ENCODE measurements at places on chromosomes 5 and 9.
A peak's percentile ranks its signal among the peaks of the same experiment; 100 is the strongest.

DNA sequence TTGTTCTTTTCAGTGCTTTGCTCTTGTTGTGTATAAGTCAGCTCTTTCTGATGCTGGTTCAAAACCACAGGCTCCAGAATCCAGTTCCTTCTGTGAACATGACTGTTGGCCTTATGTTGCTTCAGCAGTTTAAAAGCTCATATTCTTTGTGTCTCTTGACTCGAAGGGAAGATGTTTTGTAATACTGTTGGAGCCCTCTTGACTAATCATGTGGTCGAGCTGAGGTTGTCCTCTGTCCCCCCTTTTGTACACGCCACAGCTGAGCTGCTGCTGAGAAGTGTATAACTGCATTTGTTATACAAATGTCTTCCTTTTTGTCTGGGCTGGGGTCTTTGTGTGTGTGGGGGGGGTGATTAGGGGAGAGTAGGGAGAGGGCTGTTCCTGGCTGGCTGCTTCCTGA is 35.8 kb downstream of the SLC36A1 start:
- no peak for DNase-seq

- DNase-seq = peak; percentile 43
Measured at GRCh38 chr9:122005597-122005996, 87.5 kb downstream of the TTLL11 start.

- DNase-seq = no peak
Measured at GRCh38 chr9:89678396-89679015, 73.7 kb downstream of the GADD45G start.

DNA sequence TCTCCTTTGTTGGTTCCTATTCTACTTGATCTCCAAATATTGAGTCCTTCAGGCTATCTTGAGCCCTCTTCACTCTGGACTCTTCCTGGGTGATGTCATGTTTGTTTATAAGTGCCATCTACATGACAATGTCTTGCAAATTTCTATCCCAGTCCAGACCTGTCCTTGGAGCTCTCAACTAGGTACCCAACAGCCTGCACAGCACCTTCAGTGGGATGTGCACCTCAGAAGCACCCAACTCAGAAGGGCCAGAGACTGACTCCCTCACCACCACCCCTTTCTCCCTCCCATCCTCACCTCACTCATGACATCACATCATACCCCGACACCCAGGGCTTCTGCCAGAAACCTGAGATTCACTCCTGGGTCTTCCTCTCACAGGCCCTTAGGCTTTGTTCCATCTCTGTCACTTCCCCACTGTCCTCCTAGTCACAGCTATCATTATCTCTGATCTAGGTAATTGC is 14.4 kb downstream of the TXN start:
- DNase-seq = no peak

DNA sequence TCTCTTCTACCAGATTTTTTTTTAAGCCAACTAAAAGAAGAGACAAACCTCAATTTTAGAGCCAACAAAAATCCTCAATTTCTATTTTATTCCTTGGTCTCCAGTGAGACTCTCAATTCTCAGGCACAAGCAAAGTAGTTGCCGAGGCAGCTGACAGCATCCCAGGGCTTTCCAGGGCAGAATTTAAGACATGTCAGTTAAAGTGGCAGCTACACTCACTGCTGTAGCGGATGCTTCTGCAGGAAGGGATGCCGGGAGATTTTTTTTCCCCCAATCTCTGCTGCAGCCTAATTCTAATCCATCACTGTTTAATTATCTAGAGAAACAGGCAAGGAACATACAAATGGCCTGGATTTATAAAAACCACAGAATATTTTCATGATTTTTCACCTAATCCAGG is 57.0 kb downstream of the TTC39B start:
- DNase-seq = no peak

GRCh38 chr5:167694325-167695147 is 596.9 kb upstream of the WWC1 start:
- DNase-seq = peak; percentile 52

DNA sequence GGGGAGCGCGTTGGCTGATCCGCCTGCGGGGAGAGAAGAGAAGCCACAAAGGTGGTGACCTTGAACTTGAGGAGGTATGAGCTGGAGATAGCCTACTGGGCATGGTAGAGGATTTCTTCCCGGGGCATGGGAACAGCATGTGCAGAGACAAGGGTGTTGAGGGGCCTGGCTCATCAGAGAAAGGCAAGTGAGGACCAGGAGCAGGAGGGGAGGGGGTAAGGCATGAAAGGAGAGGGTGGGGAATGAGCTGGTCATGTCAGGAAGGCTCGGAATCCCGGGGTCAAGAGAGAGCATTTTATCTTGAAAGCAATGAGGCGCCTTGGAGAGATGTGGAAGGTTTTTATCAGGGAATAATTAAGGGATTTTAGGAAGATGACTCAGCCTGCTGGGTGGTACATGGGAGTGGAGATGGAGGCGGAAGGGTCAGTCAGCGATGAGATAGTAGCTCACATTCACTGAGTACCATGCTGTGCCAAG is 121.1 kb downstream of the LHX2 start:
- no peak for DNase-seq

- DNase-seq = no peak
Measured at GRCh38 chr5:137715456-137715855, 20.4 kb downstream of the KLHL3 start.

DNA sequence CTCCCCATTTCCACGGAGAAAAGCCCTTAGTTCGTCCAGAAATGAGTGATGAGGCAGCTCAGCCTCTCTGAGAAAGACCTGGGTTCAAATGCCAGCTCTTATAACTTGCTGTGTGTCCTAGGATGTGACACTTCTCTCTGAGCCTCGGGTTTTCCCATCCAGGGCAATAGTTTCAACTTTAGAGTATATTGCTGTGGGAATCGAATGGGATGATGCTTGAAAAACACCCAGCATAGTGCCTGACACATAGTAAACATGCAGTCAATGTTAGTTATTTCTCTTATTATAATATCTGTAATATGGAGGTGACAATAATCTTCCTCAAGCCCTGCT is 430 bp upstream of the MAPKAP1 start:
- DNase-seq = no peak

GRCh38 chr5:143752165-143752850 is 59.7 kb upstream of the HMHB1 start:
- DNase-seq = no peak

DNA sequence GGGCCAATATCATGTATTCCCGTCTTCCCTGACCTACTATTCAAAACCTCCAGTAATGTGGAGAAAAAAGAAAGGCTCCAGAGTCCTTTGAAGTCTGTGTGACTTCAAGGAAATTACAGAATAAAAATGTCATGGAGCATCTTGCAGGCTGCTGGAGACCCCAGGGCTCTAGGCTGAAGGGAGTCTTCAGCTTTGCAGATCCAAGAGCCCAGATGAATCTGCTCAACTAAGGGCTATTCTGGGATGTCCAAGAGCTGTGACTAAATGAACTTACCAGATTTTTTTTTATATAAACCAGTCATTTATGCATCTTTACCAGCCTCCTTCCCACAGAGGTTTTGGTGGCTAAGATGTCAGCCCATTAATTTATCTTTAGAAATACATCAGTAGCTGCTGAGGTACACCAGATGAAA is 167.3 kb downstream of the MUSK start:
- no peak for DNase-seq

GRCh38 chr9:33124751-33125381 is 42.3 kb downstream of the B4GALT1 start:
- no peak for DNase-seq

DNA sequence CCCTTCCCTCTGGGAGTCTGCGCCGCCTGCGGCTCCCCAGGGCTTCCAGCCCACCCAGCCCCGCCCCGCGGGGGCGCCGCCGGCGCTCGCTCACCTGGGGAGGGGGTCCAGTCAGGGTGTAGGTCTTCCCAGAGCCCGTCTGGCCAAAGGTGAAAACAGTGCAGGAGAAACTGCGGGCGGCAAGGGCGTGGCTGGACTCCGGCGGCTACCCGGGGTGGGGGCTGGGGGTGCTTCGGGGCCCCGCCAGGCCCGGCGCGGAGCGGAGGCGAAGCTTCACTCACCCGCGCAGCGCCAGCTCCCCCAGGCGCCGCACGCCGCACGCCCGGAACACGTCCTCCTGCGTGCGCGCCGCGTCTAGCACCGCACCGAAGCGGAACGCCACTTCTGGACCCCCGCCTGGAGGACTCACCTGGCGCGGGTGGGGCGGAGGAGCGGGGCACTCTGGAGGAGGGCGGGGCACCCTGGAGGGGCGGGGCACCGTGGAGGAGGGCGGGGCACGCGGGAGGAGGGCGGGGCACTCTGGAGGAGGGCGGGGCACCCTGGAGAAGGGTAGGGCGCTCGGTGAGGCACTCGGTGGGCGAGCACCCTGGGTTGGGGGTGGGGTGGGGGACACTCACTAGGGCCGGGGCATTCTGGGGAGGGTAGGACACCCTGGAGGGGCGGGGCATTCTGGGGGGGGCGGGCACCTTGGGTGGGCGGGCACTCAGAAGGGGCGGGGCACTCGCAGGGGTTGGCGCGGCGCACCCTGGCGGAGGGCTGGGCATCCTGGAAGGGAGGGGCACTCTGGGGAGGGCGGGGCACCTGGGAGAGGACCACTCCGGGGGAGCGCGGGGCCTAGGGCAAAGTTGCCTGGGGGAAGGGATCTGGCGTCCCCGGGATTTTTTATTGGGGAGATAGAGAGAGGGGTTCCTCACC is 814 bp downstream of the KIF12 start:
- no peak for DNase-seq

DNA sequence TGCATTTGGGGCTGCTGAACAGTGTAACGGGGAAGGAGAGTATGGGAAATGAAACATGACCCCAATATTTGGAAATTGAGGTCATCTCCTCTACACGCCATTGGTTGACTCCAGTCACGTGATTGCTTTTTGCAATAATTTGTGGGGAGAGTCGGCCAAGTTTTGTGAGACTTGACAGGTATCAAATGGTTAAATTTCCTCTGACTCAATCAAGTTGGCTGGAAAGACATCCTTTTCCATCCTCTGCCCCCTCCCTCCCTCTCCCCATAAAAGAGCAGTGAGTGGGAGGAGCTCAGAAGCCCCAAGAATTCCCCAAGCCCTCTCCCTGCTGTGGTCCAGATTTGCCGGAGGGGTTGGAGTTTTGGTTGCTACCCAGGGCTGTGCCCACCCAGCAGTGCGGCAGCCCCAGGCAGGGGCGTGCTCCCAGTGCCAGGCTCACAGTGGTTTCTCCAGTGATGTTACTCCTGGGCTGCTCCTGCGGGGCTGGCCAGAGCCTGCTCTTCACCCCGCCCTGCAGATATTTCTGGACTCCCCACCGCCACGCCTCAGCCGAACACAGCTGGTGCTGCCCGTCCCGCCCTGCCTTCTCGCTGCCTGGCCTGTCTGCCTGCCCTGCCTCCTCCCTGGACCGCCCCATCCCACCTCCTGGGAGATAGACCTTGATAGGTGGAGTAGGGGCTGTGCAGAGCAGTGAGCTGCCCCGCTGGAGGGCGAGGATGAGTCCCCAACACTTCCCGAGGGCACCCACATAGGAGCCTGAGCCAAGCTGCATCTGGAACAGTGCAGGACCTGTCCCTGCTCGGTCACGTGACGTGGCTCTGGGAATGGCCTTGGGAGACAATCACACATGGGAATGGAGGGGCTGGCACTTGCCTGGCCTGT is 3.4 kb downstream of the COL5A1 start:
- no peak for DNase-seq

GRCh38 chr9:116238225-116238624 is 84.6 kb downstream of the PAPPA start:
- DNase-seq = no peak

GRCh38 chr5:180324601-180324950 is 28.6 kb downstream of the GFPT2 start:
- DNase-seq = no peak

- DNase-seq = no peak
Measured at GRCh38 chr5:94690778-94691177, 72.3 kb downstream of the SLF1 start.

DNA sequence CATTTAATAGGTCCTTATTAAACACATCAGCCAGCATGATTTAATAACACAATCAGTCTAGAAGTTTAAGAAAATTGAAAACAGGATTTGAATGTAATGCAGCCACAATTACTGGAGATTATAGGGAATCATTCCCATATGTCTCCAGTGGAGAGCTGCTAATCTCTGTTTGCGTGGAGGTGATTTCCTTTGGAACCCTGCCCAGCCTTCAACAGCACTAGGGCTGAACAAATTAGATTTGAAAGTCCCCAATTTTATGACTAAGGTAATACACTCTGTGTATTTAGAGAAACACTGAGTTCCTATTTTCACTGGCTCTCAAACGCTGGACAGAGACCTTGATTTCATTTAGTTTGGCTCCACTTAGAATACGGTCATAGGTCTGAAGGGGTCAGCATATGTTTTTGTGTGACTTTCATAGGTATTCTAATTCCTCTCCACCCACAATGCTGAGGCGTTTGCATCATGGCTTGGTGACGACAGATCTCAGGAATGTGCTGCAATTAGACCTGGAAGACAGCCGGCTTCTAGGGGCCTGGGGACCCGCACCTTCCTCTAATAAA is 508.3 kb downstream of the EBF1 start:
- no peak for DNase-seq

DNA sequence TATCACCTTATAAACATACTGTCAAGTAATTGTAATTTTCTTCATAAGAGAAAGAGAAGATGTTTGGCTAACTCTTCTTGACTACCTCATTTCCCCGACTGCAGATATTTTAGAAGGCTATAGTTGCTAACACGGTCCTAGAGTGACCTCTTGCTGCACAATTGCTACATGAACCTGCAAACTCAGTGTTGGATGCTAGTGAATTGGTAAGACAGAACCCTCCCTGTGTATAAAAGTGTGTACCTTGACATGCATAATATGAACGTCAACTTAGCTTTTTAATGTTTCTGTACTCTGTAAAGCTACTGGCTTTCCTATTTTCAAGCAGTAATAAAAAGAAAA is 46.7 kb upstream of the CER1 start:
- DNase-seq = no peak

- DNase-seq = no peak
Measured at GRCh38 chr9:110777196-110777875, 108.7 kb downstream of the MUSK start.

GRCh38 chr9:89746385-89747116 is 141.7 kb downstream of the GADD45G start:
- DNase-seq = no peak
